ENCODE measurements at places on chromosomes 6 and 20.

DNA sequence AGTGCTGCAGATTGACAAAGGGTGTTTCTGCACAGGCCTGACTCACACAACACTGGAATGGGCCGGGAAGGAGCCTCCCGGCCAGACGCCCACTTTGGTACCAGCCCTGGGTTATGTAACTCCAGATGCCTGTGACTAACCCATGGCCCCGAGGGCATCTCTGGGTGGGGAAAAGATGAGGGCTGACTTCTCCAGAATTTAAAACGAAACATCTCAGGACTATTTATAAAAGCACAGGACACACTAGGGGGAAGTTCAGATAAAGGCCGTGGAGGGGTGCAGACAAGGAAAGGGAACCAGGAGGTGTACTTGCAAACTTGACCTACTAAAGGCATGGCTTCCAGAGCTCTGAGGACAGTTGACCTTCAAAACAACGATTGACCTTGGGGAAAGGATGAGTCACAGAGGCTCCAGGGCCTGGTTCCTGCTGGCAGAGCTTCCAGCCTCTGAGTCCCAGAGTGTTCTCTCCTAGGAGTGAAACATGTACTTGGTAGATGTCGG is 196.9 kb downstream of the NFATC2 start:
- no peak for DNase-seq

GRCh38 chr6:108591040-108591816 is 30.5 kb downstream of the FOXO3 start:
- no peak for DNase-seq

GRCh38 chr20:39862470-39862891 is 826.6 kb downstream of the MAFB start:
- no peak for DNase-seq

DNA sequence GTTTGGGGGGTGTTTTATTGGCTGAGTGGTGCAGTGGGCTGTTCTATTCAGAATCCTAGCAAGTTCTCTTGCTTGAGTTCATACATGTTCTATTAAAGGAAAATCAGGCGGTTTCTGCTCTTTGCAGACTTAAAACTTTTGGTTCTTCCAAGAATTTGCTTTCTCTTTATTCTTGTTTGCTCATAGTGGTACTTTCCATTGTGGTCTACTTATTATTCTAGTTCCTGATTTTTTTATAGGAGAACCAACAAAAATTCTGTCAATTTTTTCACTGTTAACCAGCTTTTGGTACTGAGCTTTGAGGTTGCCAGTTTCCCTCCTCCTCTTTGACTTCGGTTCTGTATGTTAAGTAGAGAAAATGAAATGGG is 6.7 kb downstream of the AFDN start:
- no peak for DNase-seq

DNA sequence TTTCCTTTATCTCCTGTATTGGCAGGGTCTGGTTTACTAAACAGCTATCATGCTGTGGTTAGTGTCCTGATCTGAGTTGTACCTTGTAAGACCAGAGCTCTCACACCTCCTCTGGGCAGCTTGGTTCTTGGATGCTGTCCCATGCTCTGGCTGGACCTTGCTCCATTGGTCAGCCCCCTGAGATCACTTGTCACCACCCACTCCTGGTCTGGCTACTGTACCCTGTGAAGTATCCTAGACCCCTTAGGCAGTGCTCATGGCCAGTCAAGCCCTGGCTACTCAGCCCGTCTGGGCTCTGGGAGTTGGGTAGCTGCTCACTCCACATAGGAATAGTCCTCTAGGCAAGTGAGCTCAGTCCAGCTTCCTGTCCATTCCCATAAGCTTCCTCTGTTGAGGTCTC is 31.1 kb downstream of the ADGRF4 start:
- DNase-seq: no peak

DNA sequence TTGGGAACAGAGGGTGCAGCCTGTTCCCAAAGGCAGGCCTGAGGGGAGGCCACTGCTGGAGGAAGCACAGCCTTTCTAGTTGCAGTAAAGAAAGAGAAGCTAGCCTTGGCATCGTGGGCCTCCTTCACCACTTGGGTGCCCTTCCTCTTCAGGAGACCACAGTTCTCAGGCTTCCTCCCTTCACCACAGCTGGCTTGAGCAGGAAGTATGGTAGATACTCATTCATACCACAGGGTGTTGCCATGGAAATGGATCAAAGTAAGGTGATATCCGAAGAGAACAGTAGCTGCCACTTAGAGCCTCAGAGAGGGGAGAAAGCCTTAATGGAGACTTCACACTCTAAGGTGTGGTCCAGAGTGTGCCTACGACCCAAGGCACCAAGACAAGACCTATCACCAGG is 120.4 kb upstream of the RIPOR2 start:
- DNase-seq: no peak

- DNase-seq: peak; percentile 94
Measured at GRCh38 chr6:33430991-33431879, 11.4 kb downstream of the SYNGAP1 start.

DNA sequence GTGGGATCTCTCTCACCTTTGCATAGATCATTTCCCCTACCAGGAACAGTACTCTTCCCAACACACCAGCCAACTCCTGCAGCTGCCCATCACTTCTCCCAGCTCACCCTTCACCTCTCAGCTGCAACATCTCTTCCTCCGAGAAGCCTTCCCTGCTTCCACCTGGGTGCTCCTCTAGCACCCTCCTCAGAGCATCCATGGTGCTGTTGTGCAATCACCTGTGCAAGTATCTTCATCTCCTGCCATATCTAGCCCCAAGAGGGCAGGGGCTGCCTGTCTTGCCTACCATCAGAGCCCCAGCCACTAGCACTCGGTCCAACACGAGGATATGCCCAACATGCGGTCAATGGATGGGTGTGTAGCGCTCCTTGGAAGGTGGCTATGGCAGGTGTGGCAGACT is 75.8 kb downstream of the BANF2 start:
- no peak for DNase-seq

DNA sequence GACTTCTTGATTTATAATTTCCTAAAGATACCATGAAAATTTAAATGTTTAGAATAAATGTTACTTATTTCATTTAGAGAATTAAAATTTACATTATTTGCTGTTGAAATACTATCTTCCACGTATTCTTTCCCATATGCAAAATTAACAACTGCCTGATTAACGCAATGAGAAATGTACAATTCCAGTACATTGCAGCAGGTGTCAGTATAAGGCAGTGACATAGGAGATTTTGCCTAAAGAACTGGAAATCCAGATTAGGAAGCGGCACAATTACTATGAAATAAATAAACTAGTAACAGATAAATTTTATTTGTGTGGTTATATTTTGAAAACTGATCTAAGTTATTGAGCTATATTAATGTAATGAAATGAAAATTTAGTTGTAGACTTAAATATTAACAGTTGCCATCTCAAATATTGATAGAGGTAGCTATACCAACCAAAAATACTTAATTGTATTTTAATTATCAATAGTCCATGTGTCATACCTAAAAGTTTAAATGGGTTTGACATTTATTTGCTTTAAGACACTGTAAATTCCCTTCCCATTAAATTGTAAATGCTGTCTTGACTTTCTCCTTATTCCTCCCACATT is 300.2 kb downstream of the UTRN start:
- DNase-seq: no peak

- no peak for DNase-seq
Measured at GRCh38 chr6:22149501-22150367, 147.1 kb downstream of the PRL start.

DNA sequence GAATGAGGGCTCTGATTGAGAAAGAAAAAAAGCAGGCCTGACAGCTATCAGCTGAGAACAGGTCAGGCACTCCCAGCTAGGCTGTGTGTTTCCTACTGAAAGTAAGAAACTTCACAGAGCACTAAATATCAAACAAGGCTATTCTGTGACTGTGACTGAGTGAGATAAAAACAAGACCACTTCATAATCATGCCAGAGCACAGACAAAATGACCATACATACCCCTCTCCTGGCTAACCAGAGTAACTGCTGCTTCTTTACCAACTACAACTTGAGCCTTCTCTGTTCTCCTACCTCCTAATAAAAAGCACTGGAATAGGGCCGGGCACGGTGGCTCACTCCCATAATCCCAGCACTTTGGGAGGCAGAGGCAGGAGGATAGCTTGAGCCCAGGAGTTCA is 6.8 kb upstream of the BTN1A1 start:
- DNase-seq: no peak

DNA sequence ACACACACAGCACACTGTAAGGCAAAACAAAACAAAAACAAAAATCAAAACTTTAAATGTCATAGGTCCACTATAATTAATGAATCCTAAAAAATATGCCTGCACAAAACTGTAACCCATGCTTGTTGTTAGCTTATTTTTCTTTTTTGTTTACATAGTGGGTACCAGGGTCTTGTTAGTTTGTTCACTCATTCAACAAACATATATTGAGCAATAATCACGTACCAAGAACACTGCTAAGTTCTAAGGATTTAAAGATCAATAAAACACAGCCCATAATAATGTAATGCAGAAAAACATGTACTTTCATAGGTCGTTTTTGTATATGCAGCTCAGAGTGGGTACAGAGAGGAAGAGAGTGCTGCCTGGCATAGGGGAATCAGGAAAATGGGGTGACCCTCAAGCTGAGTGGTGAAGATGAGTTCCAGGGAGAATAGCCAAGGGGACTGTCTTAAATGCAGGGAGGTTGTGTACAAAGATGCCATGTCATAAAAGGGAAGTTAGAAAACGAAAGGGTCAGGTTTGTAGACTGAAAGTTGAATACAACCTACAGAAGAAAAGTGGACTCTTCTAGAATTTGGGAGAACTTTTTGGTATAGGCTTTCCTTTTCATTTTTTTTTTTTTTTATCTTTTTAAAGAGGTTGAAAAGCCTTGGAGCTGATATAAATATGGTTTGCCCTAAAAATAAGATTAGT is 113.3 kb upstream of the TBX18 start:
- DNase-seq: no peak

All from GM12891 (cell line).